Left renal cortex interstitium (tissue), 4 donors: ENCODE measurements at places on chromosomes 12 and 14. TPM values are rescaled to one million over a fixed set of nuclear protein-coding genes. Genes with fewer than 3 reads are reported as not detected.
A peak's percentile ranks its signal among the peaks of the same experiment; 100 is the strongest.

GRCh38 chr12:22160396-22161003 is 114.5 kb downstream of the CMAS start:
- no peak for DNase-seq

- no peak for DNase-seq
Measured at GRCh38 chr14:95111507-95112164, 45.7 kb downstream of the DICER1 start.

DNA sequence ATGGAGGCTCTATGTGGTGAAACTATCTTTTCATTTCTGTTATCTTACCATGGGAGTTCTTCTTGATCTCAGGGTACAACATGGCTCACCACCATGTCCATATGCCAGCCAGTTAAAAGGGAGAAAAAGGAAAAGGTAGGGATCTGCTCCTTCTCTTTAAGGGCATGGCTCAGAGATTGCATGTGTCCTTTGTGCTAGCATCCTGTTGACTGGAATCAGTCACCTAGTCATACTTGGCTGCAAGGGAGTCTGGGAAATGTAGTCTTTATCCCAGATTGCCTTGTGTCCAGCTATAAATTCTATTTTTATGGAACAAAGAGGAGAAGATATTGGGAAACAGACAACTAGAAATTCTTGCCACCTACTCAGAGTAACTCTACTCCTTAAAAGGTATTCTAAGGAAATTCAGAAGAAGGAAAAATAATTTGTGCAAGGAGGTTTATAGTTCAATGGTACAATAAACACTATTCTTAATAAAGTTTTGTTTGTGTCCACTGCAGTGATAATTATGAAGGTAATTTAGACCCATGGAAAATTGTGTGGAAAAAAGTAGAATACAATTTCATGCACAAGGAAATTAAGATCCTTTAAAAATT is 86.4 kb upstream of the RPH3A start:
- no peak for DNase-seq

GRCh38 chr12:93229494-93230325 is 148.0 kb upstream of the NUDT4 start:
- DNase-seq: no peak

DNA sequence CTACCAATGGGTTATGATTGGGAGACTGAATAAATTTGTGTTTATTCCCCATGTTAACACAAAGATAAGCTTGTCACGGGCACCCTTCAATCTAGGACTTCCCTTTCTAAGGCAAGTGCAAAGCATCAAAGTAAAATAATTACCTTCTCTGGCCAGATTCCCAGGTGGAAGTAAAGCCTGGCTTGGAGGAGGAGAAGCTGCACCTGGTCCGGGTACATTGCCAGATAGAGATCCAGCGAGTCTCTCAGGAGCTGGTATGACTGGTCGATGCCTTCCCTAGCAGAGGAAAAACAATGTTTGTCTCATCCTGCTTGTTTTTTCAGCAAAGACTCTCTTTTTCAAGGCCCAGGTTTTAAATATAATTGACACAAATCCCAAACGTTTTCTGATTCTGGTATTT is 24.9 kb downstream of the FBXO21 start:
- no peak for DNase-seq

DNA sequence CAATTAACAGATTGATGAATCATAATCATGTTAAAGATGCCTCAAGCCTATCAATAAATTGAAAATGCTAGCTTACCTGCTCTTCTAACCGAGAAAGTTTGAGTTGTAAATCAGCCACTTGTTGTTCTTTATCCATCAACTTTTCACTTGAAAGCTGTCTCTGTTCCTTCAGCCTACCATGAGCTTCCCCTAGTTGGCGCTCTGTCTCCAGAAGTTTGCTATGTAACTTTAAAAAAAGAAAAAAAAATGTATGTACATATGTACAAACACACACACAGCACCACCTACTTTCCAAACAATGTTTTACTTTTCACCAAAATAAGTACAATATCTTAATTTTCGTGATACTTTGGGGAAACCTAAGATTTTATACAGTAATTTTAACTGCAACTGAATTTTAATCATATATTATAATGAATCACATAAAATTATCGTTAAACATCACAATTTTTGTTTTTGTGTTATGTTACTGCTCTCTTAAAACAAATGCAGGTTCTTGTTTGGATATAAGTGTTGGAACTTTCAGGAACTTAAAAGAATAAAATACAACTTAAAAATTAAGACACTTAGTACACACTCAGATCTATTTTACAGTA is 101.2 kb downstream of the EEA1 start:
- DNase-seq: no peak

GRCh38 chr14:103073367-103073875 is 10.6 kb upstream of the LBHD2 start:
- no peak for DNase-seq

- no peak for DNase-seq
Measured at GRCh38 chr12:116606397-116606796, 47.2 kb downstream of the MAP1LC3B2 start.

GRCh38 chr12:1377117-1377516 is 217.3 kb downstream of the FBXL14 start:
- no peak for DNase-seq

GRCh38 chr12:3544296-3544965 is 53.4 kb downstream of the PRMT8 start:
- no peak for DNase-seq

GYS2 gene
- 0.32 TPM for polyA plus RNA-seq

DNA sequence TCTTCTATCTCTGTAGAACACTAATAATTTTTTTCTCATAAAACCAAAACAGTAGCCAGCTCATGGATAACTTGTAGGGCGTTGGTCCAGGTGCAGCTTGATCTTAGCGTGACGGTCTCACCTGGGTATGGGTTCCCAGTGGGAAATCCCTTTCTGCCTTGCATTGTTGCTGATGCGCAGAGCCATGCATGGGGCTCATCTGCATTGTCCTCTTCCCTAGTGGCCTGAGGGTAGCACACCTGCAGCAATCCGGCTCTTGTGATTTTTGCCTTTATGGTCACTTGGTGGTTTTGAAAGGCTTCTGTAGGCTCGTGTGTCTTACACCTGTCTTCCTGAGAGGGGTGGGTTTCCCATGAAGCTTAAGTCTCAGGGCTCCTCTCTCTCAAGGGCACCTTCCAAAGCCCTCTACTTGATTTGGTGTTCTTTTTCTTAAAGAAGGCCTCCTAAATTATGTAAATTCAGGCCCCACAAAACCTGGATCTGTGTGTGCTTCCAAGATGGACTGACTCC is 130.6 kb downstream of the PRKCH start:
- DNase-seq: no peak

DNA sequence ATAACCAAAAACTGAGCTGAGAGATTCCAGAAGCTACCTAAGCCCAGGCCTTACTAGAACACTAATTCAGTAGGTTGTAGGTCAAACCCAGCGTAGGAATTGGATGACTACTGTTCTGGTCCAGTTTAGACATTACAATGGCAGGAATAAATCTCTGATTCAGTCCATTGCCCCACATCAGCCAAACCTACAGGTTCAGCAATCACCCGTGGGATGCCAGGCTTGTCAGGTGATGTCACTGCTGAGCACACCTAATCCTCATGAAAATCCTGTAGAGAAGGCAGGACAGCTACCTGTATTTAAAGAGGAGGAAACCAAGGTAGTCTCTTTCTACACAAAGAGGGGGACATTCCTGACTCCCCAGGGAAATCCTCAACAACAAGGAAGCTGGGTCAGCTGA is 63.7 kb downstream of the RFX4 start:
- DNase-seq: no peak

DNA sequence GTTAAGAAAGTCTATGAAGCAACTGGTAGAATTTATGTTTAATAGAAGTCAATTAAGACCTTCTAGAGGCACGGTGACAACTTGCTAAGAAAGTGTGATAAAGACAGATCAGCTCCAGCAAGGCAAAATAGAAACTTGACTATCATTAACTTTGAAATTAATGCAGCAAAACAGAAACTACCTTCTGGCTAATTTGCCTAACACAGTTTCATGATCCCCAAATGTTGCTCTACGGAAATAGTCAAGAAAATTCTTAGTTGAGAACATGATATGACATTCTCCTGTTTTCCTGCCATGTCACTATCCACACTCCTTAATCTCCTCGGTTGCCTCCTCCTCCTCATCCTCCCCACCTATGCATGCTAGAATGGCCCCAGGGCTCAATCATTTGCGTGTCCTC is 4.2 kb downstream of the DENND5B start:
- no peak for DNase-seq

CLEC4C gene
- polyA plus RNA-seq: 0.21 TPM

- DNase-seq: no peak
Measured at GRCh38 chr14:23396126-23396525, 11.9 kb downstream of the MYH6 start.

- no peak for DNase-seq
Measured at GRCh38 chr12:93322784-93323183, 54.9 kb upstream of the NUDT4 start.

DNA sequence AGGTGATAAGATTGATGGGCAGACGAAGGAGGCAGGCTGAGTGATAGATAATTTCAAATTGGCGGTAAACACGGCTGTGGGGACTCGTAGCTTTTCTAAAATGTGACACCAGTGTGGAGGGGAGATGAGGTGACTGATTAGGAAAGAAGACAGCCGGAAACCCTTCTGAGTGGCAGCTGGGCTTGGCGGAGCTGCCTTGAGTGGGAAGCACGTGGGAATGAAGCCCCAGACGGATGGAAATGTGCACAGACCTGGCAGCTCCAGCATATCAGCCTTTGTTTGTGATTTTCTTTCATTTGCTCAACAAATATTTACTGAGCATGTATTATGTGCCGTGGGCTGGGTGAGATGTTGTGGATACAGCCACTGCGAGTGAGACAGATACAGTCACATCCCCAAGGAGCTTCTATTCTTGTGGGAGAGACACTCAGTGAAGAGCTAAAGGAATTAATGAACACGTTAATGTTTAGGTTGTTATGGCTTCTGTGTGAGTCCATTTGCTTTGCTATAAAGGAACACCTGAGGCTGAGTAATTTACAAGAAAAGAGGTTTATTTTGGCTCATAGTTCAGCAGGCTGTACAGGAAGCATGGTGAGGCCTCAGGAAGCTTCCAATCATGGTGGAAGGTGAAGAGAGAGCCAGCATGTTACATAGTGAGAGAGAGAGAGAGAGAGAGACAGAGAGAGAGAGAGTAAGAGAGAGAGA is 65.5 kb upstream of the LHX5 start:
- no peak for DNase-seq

- DNase-seq: no peak
Measured at GRCh38 chr12:109289551-109289950, 19.5 kb downstream of the FOXN4 start.

GRCh38 chr14:99360774-99361595 is 89.0 kb upstream of the BCL11B start:
- DNase-seq: no peak

DNA sequence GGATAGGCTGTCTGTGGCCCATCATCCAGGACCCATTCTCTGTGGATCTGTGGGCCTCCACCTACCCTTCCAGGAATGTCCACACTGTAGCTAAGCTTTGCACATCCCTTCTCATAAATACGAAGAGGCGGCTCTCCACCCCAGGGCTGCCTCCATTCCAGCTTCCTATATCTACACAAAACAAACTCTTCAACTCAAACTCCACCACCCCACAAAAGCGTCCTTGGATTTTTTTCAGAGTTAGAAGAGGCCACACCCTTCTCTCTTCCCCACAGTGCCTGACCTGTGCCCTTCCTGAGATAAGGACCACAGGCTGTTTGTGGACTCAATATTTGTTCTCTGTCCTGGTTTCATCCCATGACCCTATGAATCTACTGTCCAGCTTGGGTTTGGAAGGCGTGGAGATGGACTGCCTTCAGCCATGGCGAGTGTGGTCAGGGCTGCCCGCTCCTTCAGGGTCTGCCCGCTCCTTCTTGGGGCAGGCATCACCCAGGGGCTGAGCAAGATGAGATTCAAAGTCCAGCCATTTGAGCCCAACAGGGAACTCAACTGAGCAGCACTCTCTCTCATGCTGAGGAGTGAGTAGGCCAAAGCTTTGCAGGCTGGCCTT is 13.0 kb upstream of the SERPINA12 start:
- DNase-seq: no peak

DNA sequence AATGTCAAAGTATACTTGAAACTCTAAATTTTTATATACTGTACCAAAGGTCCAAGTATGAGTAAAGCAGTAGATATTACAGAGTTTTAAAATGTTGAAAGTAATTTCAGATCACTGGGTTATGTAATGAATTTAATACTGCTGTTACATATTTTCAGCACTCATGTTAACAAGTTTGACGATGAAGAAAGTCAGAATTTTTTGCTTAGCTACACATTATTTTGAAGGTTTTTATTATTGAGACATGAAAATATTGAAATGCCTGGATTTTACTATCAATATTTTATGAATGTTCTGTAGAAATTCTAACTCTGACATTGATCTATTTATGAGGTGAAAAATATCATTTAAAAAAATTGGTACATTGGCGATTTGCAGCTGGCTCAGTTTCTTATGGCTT is 1030.3 kb downstream of the FSCB start:
- DNase-seq: no peak

GRCh38 chr14:46279776-46280175 is 371.8 kb downstream of the RPL10L start:
- no peak for DNase-seq

DNA sequence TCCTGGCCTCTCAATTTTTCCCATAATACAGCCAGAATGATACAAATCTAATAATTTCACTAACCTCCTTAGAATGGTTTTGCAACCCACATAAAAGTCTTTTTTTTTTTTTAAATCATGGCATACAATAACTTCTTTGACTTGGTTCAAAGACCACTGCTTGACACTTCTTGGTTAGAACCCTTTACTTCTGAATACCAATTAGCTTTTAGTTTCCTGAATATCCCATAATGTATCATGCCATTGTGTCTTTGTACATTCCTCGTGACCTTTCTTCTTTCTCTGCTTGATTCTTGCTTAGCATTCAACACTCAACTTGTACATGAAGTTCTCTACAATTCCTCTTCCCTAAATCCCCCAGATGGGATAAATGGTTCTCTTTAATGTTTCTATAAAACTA is 19.3 kb downstream of the KLHL28 start:
- DNase-seq: no peak

DNA sequence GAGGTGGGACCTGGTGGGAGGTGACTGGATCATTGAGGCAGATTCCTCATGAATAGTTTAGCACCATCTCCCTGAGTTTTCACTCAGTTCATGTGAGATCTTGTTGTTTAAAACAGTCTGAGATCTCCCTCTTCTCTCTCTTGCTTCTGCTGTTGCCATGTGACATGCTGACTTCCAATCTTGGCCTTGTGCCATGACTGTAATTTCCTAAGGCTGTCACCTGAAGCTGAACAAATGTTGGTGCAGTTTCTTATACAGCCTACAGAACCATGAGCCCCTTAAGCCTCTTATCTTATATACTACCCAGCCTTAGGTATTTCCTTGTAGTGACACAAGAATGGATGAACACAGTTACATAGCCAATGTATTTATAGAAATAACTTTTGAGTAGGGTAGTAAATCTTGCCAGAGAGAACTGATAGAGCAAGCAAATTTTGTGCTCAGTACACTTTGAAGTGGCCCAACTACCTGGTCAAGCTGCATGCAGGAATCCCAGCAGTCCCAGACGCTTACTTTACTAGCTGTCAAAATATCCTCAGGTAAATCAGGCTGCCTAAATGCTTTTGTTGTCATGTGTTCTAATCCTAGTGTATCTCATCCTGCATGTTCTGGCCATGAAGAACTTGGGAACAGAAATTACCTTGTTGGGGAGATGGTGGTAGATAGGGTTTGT is 445.6 kb upstream of the MIS18BP1 start:
- peak; percentile 36 for DNase-seq
